ENCODE measurements at places on chromosomes 16 and 17. TPM values are rescaled to one million over a fixed set of nuclear protein-coding genes. Genes with fewer than 3 reads are reported as not detected.

DNA sequence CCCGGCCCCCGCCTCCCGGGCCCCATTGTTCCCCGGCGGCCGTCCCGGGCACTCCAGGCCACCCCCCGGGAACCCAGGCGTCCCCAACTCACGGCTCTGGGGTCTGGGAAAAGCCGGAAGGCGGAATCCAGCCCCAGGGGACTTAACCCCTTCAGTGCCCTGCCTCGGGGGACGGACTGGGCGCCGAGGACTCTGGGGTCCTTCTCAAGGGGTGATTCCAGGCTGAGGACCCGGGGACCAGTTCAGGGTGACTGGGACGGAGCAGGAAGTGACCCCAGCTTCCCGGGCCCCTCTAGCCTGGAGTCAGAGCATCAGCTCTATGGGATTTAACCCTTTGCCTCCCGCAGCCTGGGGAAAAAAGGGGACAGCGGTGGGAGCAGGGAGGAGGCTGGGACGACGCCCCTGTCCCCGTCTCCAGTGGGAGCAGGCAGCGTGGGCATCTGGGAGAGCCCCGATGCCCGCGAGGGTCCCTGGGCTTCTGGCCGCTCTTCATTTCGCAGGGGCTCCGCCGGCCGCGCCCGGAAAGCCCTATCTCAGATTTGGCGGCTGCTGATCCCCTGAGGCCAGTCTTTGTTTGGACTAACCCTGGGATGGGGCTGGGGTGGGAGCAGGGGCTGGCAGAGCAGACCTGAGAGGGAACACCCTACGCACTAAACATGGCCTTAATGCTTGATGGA is at the start of gene ZNF629:
Gene ZNF629 (minus strand): TSS at position 270 of the 677 bp plus-strand sequence. CDS start 2,723 bp downstream, outside the sequence.
- H3K27me3 ChIP-seq, result no peaks in the 10 kb centered on the region
- H3K4me1 ChIP-seq, result no peaks in the 10 kb centered on the region
- H3K4me3 ChIP-seq, result peak within 1 kb of the TSS; percentile 97
- DNase-seq, result peak; percentile 74

Gene MVD
- 21.3 TPM for total RNA-seq

- no peaks in the 10 kb centered on the region for H3K27me3 ChIP-seq
- no peak overlapping the region for H3K27ac ChIP-seq
- H3K4me1 ChIP-seq, result no peaks in the 10 kb centered on the region
- DNase-seq, result no peak
- H3K4me3 ChIP-seq, result no peak overlapping the region
- H3K36me3 ChIP-seq, result no peaks in the 10 kb centered on the region
These were observed 11.7 kb downstream of the RHBDL3 start for GRCh38 chr17:32277284-32277683.

- no peak overlapping the region for H3K4me3 ChIP-seq
- peaks cover 18% of the 10 kb centered on the region for H3K27me3 ChIP-seq
- no peak overlapping the region for H3K27ac ChIP-seq
- no peaks in the 10 kb centered on the region for H3K36me3 ChIP-seq
- H3K4me1 ChIP-seq, result no peaks in the 10 kb centered on the region
These were observed 123.2 kb upstream of the NLRP1 start for GRCh38 chr17:5707482-5707881.

Gene DNAH3
- total RNA-seq, result under 0.01 TPM

GRCh38 chr16:4272114-4272956 is 488 bp downstream of the TFAP4 start:
- H3K27ac ChIP-seq, result peak overlapping the region; percentile 93
- no peaks in the 10 kb centered on the region for H3K4me1 ChIP-seq
- no peaks in the 10 kb centered on the region for H3K27me3 ChIP-seq
- DNase-seq, result peak; percentile 26
- peak overlapping the region; percentile 74 for H3K4me3 ChIP-seq
- no peaks in the 10 kb centered on the region for H3K36me3 ChIP-seq

DNA sequence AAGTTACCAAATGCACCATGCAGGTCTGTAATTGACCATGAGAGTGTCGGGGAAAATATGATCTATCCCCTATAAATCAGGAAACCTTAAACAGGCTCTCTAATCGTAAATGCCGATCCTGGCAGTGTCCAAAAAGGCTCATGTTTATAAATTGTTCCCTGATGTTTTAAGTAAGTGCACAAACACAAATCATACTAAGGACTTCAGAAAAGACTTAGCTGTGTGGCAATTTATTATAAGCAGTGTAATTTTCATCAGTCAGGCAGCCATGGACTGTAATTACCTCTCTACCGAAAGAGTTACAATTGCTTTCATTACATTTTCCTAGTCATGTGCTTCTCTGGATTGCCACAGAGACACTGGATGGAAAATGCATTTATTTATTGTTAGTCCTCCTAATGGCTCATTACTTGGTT is 73.4 kb upstream of the COX10 start:
- no peak for DNase-seq
- H3K36me3 ChIP-seq, result no peaks in the 10 kb centered on the region
- H3K27ac ChIP-seq, result no peak overlapping the region
- H3K27me3 ChIP-seq, result no peaks in the 10 kb centered on the region
- no peak overlapping the region for H3K4me3 ChIP-seq

Gene SCN4A
- 16.7 TPM for total RNA-seq

DNA sequence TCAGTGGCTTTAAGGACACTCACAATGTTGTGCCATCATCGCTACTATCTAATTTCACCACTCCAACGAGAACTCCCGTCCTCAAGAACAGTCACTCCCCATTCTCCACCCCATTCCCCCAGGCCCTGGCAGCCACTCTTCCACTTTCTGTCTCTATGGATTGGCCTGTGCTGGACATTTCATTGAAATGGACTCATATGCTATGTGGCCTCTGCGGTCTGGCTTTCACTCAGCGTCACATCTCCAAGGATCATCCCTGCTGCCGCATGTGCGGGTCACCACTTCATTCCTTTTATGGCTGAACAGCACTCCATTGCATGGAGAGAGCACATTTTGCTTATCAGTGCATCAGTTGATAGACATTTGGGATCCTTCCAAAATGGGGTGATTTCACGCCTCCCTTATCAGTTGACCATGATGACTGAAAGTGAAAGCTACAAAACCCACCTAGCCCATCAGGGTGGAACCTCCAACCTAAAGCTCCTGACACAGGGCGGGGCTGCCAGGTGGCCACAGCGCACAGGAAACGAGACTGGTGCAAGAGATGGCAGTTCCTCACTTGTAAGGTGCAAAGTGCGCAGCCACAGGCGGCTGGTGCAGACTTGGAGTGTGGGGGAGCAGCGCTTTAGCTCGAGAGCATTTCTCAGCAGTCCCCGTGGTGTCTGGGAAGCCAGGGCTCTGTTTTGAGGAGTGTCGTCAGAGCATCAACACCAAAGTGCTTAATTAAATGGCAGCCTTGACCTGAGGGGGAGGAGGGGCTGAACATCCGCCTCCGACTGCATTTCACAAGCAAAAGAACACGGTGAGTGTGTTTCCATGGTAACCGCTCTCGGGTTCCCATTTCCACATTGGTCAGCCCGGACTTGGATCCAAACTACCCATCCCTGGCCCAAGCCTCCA is 23.8 kb downstream of the COTL1 start:
- peaks cover 3% of the 10 kb centered on the region for H3K4me1 ChIP-seq
- no peaks in the 10 kb centered on the region for H3K36me3 ChIP-seq
- H3K4me3 ChIP-seq, result no peak overlapping the region
- DNase-seq, result no peak

DNA sequence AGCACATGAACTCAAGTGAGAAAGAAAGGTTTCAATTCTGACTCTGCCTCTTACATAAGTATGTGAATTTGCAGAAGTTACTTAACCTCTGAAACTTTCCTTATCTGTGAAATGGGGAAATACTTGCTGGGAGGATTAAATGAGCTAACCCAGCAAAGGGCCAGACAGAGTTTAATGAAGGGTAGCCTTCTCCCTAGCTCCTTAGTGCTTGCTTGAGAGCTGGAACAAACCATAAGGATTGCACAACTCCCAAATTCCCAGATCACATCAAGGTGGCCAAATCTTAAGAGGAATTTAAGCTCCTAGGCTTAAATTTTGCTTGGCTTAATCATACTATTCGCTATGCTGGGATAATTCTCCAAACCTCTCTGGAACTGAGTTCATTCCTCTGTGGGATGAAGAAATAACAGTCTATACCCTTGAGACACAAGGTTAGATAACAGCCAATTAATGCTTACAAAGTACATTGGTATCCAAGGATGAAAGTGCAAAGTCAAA is 11.8 kb upstream of the WSB1 start:
- H3K27me3 ChIP-seq, result no peaks in the 10 kb centered on the region
- no peak overlapping the region for H3K27ac ChIP-seq
- H3K4me3 ChIP-seq, result no peak overlapping the region
- DNase-seq, result no peak

- H3K27ac ChIP-seq, result no peak overlapping the region
- H3K27me3 ChIP-seq, result no peaks in the 10 kb centered on the region
- no peak overlapping the region for H3K4me3 ChIP-seq
- peaks cover 6% of the 10 kb centered on the region for H3K4me1 ChIP-seq
These were observed 4.5 kb upstream of the NAT9 start for GRCh38 chr17:74780443-74781238.

Gene CD300C
- total RNA-seq, result 2.1 TPM

GRCh38 chr17:77143306-77143705 is 2.5 kb downstream of the SEC14L1 start:
- peak overlapping the region; percentile 91 for H3K4me3 ChIP-seq
- no peak for DNase-seq
- H3K36me3 ChIP-seq, result no peaks in the 10 kb centered on the region
- no peaks in the 10 kb centered on the region for H3K4me1 ChIP-seq
- no peaks in the 10 kb centered on the region for H3K27me3 ChIP-seq

DNA sequence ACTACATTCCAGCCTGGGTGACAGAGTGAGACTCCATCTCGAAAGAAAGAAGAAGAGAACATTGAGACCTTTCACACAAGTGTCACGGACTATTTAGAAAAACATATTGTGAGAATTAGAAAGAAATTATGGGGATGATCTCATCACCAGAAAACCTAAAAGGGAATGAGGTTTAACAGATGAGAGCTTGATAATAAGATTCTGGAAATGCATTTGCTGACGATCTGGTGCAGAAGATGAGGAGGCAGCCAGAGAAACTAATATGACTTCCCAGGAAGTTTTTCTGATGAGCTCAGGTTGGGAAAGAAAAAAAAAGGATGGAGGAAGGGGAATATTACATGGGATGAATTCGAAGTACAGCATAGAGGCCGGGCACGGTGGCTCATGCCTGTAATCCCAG is 10.8 kb upstream of the APOH start:
- H3K27me3 ChIP-seq, result no peaks in the 10 kb centered on the region
- H3K4me3 ChIP-seq, result no peak overlapping the region
- DNase-seq, result no peak
- no peaks in the 10 kb centered on the region for H3K4me1 ChIP-seq
- no peak overlapping the region for H3K27ac ChIP-seq

Gene SLC52A1
- 0.98 TPM for total RNA-seq

DNA sequence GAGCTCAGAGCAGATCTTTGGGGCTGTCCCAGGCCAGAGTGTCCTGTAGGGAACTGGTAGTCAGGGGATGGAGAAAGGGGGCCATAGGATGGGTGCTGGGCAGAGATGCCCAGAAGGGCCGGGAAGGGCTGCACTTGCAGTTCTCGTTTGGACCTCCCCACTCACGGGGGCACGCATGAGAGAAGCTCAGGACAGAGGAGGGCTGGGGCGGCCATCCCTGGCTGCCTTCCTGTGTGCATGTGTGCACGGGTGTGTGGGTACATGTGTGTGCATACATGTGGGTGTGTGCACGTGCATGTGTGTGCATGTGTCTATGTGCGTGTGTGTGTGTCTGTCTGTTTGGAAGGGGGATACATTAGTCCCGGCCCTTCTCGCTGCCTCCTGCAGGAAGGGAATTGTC is 73.3 kb downstream of the COG7 start:
- no peak overlapping the region for H3K27ac ChIP-seq
- no peaks in the 10 kb centered on the region for H3K27me3 ChIP-seq
- no peak for DNase-seq
- no peak overlapping the region for H3K4me3 ChIP-seq
- no peaks in the 10 kb centered on the region for H3K36me3 ChIP-seq
- no peaks in the 10 kb centered on the region for H3K4me1 ChIP-seq

- H3K4me3 ChIP-seq, result no peak overlapping the region
- no peak overlapping the region for H3K27ac ChIP-seq
- no peaks in the 10 kb centered on the region for H3K36me3 ChIP-seq
- no peaks in the 10 kb centered on the region for H3K4me1 ChIP-seq
These were observed 242.1 kb upstream of the NLRP1 start for GRCh38 chr17:5826384-5826783.

GRCh38 chr16:50705436-50706110 is 12.2 kb downstream of the NOD2 start:
- DNase-seq, result no peak
- H3K36me3 ChIP-seq, result no peaks in the 10 kb centered on the region
- H3K27ac ChIP-seq, result peak overlapping the region; percentile 29

DNA sequence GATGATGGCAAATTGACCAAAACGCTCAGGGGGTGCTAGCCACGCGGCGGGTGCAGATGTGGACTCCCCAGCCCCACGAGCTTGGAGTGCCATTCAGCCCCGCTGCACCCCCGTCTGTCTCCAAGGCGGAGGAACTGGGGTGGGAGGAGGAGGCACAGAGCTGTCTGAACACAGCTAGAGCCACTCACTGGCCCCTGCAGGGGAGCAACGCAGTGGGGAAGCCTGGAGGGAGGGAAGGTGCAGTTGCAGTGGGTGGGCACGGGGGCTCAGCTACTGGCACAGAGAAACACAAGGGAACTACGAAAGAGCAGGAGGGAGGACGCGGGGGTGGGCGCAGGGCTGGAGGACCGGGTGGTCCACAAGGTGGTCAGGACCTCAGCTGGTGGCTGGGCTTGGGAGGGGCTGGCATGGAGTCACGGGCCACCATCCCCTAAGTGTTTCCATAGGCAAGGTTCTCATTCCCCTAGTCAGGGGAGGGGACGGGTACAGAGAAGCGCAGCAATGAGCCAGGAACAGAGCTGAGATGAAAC is 46.3 kb upstream of the CDR2 start:
- no peaks in the 10 kb centered on the region for H3K4me1 ChIP-seq
- H3K27ac ChIP-seq, result no peak overlapping the region
- no peaks in the 10 kb centered on the region for H3K36me3 ChIP-seq
- DNase-seq, result no peak
- H3K4me3 ChIP-seq, result no peak overlapping the region

DNA sequence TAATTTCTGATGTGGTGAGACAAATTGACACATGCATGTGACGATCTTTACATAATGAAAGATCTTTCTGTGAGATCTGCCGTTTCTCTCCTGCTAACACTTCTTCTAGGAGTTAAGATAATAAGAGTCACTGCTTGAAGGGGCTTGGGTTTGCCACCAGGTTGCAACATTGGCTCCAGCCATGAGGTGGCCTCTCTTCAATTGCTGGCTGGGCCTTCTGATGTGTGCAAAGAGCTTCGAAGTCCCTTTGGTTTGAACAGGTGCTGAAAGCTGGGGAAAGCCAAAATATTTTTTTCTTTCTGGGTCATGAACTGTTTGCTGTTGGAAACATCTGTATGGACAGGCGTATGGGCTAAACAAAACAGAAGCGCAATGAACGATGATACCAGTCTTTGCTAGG is 204.1 kb upstream of the SALL1 start:
- H3K27ac ChIP-seq, result no peak overlapping the region
- no peaks in the 10 kb centered on the region for H3K36me3 ChIP-seq
- H3K4me1 ChIP-seq, result no peaks in the 10 kb centered on the region
- DNase-seq, result no peak
- H3K4me3 ChIP-seq, result no peak overlapping the region
- no peaks in the 10 kb centered on the region for H3K27me3 ChIP-seq
